ENCODE measurements at places on chromosomes 6 and 20.

- no peak for DNase-seq
Observed at GRCh38 chr20:12372557-12372956, 454.9 kb downstream of the BTBD3 start.

- DNase-seq, result no peak
Observed at GRCh38 chr6:124714728-124715127, 247.5 kb upstream of the RNF217 start.

GRCh38 chr6:38248500-38249234 is 391.1 kb downstream of the BTBD9 start:
- DNase-seq, result no peak

DNA sequence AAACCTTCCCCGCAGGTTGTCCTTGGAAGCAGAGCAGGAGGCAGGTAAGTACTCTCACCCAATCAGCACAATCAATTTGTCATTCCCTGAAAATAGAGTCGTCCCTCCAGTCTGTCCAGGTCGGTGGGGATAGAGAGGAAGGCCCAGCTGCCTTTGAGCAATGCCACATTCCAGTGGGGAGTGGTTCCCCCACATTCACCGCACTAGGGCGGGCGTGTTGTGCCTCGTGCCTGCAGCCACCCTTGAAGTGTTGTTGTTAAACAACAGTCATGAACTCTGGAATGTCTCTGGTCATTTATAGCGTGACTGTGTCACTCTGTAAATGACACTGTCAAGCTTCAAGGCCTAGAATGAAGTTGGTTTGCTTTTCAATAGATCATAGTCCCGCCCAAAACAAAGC is 33.4 kb downstream of the PRDM1 start:
- DNase-seq, result no peak

DNA sequence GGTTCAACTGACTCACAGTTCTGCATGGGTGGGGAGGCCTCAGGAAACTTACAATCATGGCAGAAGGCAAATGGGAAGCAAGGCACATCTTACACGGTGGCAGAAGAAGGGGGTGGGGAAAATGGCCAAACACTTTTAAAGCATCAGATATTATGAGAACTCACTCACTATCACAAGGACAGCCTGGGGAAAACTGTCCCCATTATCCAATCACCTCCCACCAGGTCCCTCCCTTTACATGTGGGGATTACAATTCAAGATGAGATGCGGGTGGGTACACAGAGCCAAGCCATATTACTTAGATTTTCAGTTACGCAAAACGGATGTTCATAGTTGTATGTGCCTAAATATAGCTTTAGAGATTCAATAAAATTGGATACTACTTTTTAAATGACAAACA is 25.6 kb downstream of the CYP39A1 start:
- DNase-seq, result no peak

DNA sequence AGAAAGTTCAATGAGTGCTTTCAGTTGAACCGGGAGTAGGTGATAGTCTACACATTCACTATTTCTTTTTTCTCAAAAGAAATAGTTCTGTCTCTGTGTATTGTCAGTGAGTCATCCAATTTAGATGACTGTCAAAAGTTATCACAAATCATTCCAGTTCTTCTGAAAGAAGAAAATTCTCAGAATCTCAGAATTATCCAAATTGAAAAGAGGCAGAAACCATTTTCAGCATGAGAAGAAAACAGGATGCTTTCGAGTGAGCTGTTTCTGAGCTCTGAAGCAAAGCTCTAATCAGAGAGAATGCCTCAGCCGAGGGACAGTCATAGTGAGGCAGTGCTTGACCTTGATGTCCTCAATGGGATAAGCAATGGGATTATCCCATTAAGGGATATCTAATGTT is 97.9 kb downstream of the HUS1B start:
- DNase-seq, result no peak

DNA sequence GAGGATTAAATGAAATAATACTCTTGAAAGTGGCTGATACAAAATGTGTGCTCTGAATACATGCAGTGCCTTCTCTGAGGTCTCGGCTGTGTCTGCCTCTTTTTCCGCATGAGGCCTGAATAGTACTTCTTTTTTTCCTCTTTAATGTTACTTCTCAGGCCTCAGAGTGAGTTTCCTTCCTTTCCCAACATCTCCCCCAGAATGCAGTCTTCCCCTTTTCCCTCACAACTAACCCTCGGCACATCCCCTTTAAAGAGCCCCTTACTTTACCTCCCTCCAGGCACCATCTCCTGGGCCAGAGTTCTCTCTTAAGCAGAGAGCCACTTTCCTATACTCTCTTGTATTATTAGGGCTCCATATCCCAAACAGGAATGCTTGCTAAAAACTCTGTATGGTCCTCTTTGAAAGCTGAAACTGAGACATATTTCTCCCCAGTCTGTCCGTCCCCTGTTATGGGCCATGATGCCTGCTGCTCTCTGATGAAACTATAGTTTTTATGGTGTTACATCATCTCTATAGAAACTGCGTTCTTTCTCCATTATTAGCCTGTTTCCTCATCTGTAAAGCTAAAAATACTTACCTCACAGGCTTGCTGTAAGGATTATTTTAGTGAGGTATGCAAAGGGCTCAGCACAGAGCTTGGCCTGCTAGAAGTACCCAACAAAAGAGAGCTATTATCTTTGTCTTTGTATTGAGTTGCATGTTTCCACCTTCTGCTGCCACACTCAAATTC is 2.3 kb downstream of the PLAGL2 start:
- no peak for DNase-seq

DNA sequence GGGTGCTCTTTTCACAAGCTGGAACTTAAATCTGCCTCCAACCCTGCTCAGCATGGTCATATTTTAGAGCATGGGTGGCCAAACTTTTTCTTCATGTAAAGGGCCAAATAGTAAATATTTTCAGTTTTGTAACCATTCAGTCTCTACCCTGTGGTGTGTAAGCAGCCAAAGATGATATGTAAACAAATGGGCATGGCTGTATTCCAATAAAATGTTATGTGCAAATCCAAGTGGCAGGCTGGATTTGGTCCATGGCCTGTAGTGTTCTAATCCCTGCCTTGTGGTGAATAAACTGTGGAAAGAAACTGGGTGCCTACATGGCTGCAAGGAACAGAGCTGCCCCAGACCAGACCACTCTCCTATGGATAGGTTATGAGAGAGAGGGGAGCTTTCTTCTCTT is 32.7 kb downstream of the OGFRL1 start:
- no peak for DNase-seq

GRCh38 chr6:43521836-43522235 is 4.9 kb downstream of the POLR1C start:
- DNase-seq, result no peak

DNA sequence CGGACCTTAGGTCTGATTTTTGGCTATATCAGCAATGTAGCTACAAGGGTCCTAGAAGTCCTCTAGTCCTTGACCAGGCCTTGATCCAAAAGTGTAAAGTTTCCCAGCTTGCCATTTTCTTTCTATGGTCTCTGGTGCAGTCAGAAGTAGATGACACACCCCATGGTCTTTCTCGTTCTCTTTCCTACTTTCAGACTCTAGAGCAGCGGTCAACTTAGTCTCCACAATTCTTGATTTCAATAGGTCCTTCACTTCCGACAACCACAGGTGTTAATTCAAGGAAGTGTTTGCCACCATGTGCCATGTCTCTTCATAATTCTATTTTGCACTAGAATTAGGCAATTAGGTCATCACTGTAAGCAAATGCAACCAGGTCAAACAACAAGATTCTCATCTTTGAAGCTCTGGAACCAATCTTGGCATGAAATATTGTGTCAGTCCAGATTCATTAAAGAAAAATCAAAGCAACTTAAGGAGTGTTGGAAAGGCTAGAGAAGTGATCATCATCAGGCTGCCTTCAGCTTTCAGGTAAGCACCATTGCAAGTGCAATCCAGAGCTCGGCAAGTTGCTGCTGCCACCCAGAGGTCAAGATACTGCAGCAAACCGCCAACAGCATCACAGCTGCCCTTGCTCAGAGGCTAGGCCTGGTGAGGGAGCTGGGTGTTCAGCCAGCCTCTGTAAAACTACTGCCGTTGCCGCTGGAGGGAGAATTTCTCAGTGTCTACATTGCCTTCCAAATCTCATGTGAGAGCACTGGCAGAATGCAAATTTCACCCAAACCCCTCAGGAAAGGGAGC is 5.6 kb upstream of the SYNE1 start:
- DNase-seq, result no peak

DNA sequence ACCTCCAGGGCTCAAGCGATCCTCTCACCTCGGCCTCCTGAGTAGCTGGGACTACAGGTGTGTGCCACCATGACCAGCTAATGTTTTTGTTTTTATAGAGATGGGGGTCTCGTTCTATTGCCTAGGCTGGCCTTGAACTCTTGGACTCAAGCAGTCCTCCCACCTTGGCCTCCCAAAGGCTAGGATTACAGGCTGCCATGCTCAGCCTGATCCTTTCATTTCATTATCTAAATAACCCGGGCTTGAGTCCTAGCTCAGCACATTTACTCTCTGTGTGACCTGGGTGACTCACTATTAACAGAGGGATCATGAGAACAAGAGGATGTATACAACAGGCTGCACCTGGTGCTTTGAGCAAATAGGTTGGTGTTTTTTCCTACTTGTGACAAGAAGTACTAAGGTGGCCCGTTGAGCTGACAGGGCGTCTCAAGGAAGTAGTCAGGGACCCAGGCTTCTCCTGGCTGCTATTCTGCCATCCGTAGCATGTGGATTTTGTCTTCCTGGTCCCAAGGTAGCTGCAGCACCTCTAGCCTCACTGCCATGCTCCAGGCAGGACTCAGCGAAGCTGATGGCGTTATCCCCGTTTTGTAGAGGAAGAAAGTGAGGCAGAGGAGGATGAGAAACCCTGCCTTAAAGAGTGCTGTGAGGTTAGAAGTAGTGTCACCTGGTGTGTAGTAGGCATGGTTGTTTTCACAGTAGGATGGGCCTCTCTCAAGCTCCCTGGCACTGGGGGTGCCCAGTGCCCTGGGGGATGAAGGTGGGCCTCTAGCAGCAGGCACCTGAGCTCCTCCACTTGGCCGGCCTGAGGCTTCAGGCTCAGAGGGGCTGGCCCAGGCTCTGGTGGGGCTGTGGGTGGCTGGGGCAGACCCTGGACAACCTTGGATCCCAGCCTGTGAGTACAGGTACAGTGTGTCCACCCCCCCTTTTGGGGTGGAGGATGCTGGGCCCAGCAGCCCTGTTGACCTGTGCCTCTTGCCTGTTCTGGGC is 62.4 kb downstream of the ADNP start:
- DNase-seq, result no peak

- no peak for DNase-seq
Observed at GRCh38 chr6:40419377-40419776, 167.8 kb downstream of the LRFN2 start.

- no peak for DNase-seq
Observed at GRCh38 chr6:30613251-30614043, 3.6 kb downstream of the PPP1R10 start.

DNA sequence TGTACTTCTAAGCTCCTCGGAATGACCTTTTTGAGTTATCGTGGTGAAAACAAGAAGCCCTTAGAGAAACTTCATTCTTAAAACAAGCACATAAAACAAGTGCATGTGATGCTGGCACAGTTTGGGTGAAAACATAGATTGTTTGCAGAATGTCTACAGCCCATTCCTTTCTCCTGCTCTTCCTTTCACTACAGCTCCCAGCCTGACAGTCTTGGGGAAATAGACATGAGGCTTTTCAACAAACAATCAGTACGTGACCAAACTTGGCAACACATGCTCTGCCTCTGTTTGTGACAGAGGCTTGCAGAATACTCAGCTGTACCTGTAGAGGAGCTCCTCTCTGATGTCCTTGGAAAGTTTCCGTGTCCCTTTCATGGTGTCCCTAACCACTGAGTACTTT is 321.6 kb downstream of the ZFAND3 start:
- DNase-seq, result no peak

- DNase-seq, result no peak
Observed at GRCh38 chr20:24605937-24606455, 136.6 kb downstream of the SYNDIG1 start.

DNA sequence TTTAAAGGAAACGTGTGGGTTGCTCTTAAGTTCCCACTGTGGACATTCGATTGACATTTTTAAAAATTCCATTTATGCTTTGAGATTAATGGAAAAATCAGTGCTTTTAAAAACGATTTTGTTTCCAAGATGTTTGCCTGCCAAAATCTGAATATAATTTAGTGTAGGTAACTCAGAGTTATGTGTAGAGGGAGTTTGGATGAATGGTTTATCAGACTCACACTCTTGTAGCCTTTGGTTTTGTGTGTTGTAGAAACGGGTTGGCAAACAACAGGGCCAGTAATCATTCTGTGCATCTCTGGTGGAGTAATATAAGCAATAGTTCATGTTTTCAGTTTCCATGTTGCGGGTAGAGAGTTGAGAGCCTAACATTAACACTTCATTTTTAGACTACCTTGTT is 140.6 kb downstream of the RPS12 start:
- no peak for DNase-seq

DNA sequence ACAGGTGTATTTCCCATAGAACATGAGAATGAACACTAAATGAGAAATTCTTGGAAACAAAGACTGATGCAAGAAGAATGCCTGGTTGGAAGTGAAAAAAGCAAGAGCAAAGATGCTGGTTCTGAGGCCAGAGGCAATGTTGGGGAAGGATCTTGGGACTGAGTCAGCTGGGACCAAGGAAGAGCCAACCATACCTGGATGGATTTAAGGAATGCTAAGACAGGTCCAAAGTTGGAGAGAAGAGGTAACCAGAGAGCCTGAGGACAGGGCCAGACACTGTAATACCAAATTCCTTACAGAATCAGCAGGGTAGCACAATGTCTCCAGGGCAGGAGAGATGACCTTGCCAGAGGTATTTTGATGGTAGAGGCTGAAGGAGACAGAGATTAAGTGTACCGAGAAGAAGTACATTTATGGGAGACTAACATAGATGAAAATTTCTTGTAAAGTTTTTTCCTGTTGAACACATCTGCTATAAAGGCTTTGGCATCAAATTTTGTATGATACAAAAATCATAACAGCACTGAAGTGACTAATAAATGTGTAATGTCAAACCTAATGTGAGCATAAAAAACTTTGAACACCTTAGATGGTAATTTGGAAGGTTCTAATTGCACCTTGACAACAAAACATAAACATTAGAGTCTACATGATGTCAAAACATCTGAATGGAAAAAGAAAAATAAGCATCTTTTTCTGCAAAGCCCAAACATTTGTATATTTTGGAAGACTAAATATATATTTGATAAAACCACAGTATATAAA is 221.7 kb upstream of the MARCKS start:
- no peak for DNase-seq

Data from T-helper 22 cell (primary cell).